ENCODE measurements at places on chromosomes 2 and 18.
A peak's percentile ranks its signal among the peaks of the same experiment; 100 is the strongest.

- DNase-seq: no peak
Measured at GRCh38 chr2:239693330-239693729, 292.5 kb upstream of the HDAC4 start.

DNA sequence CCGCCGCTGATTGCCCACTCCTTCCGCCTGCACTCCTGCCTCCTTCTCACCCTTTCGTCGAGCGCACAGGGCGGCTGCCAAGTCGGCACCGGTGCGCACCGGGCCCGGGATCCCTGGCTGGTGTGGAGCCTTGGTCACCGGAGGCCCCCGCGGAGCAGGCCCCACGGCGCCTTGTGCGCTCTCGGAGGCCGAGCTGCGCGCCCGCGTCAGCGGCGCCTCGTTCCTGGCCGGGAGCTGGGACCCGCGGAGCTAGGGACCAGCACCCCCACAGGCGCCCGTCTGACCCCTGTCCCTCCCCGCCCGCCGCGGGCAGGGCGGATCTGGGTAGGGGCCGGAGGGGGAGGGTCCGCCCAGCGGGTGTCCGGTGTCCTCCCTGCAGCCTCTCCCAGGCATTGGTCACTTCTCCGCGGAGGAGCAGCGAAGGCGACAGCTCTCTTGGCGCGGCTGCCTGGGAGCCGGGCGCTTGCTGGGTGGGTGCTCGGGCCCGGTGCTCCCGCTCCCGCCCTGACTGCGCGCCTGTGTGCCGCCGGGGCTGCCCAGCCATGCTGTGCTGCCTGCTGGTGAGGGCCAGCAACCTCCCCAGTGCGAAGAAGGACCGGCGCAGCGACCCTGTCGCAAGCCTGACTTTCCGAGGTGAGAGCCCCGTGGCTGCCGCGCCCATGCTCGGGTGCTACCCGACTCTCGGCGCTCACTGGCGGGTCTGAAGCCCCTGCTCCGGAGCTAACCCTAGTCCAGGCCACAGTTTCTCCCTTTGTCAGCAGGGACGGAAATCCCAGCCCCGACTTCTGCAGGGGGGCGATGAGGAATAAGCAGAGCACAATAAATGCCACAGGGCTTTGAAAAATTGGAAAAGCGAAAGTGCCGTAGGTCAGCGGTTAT is 13.2 kb downstream of the DYSF start:
- DNase-seq: no peak

DNA sequence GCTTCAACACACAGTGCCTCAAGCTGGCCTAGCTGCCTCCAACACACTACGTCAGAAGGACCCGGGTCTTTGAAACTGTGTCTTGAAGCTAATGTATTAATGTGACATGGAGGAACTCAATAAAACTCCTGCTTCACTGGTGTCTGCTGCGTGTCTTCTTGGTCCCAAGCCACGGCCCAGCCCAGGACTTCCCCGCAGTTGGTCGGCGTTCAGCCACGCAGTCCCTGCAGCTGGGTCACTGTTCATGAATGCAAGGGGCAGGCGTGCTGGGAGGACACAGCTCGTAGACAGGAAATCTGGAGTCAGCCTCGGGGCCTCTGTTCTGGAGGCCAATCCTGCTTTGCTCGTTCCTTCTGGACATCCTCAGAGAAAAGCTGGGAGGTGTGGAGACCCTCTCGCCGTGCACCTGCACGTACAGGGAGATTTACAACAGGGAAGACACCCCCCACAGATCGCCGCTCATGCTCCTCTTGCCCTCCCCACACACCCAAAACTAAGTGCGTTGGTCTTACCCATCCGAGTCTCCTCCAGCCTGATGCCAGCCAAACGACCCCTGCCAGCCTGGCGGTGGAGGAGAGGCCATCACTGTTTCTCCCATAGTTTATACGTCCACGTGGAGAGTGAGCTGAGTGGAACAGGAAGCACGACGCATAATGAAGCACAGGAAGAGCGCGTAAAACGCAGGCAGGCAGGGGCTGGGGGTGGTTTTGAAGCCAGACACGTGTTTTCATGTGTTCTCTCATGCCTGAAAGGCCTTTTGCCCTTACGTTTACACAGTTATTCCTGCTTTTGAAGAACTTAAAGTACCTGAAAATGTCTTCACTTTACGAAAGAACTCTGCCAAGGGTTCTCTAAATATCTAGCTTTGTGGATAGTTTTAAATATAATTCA is 39.7 kb downstream of the ADI1 start:
- no peak for DNase-seq

DNA sequence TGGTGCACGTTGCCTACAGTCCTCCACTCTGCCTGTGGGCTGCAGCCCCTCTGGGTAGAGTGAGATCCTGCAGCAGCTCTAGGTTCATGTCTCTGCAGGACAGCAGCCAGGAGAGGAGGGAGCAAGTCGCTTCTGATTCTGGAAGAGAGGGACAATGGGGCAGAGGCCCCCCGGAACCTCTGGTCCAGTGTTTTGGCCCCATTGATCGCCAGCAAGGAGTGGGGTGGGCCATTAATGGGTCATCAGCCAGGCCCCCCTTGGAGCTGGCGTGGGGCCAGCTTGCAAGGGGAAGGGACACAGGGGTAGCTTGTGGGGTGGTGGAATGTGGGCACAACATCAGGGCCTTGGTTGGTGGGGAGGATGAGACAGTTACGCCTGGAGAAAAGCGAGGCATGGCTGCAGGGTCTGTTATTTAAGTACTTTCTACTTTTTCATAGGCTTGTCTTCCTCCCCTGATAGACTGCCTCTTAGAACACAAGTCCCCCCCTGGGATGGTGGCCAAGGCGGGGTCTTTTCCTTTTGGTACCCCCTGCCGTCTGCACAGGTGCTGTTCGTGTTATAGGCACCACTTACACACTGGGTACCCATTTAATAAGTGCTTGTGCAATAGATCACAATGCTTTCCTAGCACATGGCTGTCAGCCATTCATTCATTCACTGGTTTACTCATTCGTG is 44.6 kb downstream of the INHBB start:
- DNase-seq: no peak

- DNase-seq: no peak
Measured at GRCh38 chr2:19812166-19812565, 89.6 kb downstream of the TTC32 start.

GRCh38 chr2:18123577-18123976 is 245.1 kb downstream of the KCNS3 start:
- no peak for DNase-seq

- no peak for DNase-seq
Measured at GRCh38 chr18:47585914-47586313, 334.5 kb upstream of the SKOR2 start.

- no peak for DNase-seq
Measured at GRCh38 chr2:234827096-234827860, 124.5 kb upstream of the SH3BP4 start.

- no peak for DNase-seq
Measured at GRCh38 chr2:68237976-68238580, 14.3 kb downstream of the PPP3R1 start.

- DNase-seq: no peak
Measured at GRCh38 chr2:62099050-62099449, 96.9 kb upstream of the B3GNT2 start.

DNA sequence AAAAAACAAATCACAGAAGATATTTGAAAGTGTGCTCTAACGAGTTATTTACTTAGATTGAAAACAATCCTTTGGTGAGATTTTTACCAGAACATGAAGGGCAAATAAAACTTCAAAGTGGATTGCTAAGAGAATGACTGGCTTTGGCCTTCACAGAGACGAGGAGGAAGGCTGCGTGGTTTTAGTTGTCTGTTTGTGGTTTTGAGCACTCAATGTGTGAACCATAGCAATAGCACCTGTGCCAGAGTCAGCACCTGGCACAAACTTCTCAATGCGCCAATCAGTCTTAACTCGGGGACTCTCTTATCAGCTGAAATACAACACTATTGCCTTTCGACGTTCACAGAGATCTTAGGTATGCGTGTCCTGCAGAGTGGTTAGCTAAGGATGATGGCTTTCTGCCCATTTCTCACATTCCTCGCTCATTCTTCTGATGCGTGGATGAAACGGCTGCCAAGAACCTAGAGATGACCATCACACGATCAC is 70.0 kb downstream of the MBP start:
- peak; percentile 82 for DNase-seq

DNA sequence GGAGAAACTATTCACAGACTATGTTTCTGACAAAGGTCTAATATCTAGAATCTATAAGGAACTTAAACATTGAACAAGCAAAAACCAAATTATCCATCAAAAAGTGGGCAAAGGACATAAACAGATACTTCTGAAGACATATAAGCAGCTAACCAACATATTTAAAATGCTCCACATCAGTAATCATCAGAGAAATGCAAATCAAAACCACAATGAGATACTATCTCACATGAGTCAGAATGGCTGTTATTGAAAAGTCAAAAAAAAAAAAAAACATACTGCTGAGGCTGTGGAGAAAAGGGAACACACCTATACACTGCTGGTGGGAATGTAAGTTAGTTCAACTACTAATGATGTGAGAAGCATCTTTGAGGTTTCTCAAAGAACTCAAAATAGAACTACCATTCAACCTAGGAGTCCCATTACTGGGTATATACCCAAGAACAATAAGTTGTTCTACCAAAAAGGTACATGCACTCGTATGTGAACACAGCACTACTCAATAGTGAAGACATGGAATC is 220.4 kb upstream of the TFPI start:
- no peak for DNase-seq

DNA sequence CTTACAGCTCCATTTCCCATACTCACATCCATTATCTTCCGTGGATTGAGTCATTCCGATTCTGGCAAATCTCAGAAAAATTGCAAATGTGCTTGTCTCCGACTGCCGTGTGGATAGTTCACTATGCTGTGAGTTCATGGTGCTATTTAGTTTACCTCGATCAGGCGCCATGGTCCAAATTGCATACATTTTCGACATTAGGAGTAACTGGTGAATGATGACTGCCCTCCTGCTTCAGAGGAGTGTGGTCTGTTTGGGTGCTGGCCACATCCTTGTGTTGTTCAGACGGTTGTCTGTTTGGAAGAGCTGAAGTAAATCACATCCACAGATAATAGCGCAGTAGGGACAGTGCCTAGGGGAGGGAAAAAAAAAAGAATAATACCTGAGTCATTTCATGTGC is 439.5 kb downstream of the ZNF516 start:
- no peak for DNase-seq

- DNase-seq: no peak
Measured at GRCh38 chr2:240200230-240201051, 60.0 kb upstream of the OTOS start.

- peak; percentile 52 for DNase-seq
Measured at GRCh38 chr2:11248-11941, 34.9 kb downstream of the FAM110C start.

GRCh38 chr2:223784221-223784772 is 53.1 kb downstream of the AP1S3 start:
- no peak for DNase-seq

DNA sequence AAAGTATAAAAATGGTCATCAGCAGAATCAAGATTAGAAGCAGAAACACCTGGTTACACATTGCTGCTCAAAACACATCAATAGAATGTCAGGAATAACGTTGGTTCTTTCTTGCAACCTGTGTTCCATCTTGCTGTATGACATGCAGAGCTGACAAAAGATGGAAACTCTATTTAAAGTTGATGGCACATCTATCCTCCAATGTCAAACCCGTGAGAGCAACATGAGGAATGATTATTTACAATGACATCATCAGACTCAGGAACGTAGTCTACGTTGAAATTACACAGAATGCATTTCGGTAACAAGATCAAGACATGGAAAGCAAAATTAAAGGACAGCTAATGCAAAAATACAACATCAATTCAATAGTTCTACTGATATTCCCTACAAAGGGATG is 26.2 kb upstream of the TTN start:
- no peak for DNase-seq

- DNase-seq: no peak
Measured at GRCh38 chr2:101655702-101656422, 41.6 kb upstream of the MAP4K4 start.

DNA sequence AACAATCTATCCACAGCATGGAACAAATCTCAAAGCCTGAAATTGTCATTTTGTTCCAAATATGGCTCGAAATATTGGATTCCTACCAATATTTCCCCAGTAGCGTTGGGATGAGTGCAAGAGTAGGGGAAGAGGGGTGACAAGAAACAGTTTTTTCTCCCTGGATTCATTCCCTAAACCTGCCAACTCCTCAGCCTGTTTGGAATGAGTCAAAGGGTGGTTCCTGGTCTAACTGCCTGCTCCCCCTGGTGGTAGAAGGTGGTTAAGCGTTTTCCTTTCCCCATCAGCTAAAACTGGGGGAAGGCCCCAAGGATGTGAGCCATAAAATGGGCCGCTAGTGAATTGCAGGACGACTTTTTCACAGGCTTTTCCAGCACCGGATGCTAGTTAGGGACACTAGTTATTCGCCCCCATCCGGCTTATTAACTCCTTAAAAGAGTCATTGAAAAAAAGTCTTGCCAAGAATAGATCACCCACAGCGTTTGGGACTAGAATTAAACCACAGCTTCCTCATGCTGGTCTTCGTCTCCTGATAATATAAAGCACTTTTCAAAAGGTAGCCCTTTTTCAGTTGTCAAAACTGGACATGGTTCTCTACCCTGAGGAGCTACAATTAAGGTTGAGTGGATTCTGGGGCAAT is 72.5 kb downstream of the DHRS9 start:
- DNase-seq: peak; percentile 73

- DNase-seq: no peak
Measured at GRCh38 chr18:1147730-1148129, 243.1 kb downstream of the ADCYAP1 start.

DNA sequence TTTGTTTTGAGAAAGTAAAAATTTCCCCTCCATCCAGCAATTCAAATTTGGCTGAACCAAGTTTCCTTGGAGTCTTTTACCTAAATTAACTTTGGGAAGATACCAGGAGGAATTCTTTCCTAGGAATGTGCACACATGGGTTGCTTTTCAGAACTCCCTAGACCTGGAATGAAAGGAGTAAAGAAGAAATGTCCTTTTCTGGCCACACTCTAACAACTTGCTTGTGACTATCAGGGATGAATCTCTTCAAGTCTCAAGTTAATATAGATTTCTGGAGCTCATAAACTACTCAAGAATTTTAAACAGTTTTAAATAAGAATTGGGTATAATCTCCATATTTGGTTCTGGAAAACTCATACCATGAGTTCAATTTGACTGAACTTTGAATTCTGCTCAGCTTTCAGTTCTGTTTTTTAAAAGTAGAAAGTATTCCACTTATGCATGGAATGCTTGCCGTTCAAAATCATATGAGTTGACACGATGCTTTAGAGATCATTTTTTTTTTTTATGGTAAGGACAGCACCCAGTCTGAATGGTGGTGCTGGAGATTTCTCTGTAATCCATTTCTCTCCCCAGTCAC is 7.7 kb downstream of the RASGRP3 start:
- DNase-seq: no peak

- no peak for DNase-seq
Measured at GRCh38 chr2:23465936-23466335, 81.0 kb downstream of the KLHL29 start.

Measured in CD4-positive, alpha-beta T cell treated with Interleukin-6 for 4 hours (primary cell).